A549 (cell line): ENCODE measurements at places on chromosomes 5 and 9.

- DNase-seq = no peak
Observed at GRCh38 chr5:177409043-177409801, at the start of gene F12. Gene F12, minus strand, starts transcription at chr5:177409564. Its CDS starts 37 bp downstream, at chr5:177409527.

GRCh38 chr5:85717203-85717563 is 900.6 kb upstream of the COX7C start:
- no peak for DNase-seq

GRCh38 chr5:6410421-6410820 is 32.1 kb upstream of the MED10 start:
- DNase-seq = no peak

DNA sequence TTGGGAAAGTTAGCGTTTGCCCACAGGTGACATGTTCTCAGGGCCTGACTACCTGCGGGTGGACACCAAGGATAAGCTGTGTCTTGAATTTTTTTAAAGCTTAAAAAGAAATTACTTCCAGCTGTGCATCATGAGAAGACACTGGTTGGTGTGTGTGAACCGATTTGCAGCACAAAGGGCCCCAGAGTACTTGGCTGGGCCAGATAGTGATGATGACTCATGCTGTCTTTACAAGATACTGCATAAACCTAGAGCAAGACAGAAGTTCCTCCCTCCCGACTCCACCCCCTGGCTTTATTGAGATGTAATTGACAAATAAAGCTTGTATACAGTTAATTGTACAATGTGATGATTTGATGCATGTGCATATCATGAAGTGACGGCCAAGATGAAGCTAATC is 212.8 kb downstream of the NXNL2 start:
- DNase-seq = peak; percentile 51

DNA sequence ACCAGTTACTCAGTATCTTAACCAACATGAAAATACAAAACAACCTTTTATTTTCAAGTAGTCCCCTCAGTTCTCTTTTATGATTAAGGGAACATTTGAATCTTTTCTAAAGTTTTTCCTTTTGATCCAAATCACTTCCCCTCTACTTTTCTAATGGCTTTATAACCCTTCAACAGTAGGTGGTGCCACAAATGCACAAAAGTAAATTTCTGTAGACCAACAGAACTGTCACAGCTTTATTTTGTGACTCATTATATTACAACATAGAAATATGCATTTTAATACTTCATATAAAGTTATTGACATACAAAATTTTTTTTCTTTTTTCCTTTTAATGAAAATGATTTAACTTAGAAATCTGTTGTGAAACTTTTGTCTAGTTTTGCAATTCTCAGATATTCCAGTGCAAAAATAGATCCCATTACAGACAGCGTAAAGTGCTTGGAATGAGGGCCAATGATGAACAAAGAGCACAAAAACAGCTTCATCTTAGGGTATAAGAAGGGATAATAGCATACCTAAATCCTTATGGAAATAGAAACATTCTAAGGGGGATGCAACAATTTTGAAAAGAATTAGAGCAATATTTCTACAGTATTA is 17.0 kb downstream of the NIPSNAP3B start:
- DNase-seq = peak; percentile 21

DNA sequence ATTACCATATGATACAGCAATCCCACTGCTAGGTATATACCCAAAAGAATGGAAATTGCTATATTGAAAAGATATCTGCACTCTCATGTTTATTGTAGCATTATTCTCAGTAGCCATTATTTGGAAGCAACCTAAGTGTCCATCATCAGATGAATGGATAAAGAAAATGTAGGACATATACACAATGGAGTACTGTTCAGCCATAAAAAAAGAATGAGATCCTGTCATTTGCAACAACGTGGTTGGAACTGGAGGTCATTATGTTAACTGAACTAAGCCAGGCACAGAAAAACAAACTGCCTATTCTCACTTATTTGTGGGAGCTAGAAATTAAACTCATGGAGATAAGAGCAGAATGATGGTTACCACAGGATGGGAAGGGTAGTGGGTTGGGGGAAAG is 63.1 kb upstream of the TTC23L start:
- DNase-seq = no peak

GRCh38 chr9:128192601-128193371 is 1.4 kb upstream of the CIZ1 start:
- DNase-seq = peak; percentile 97

DNA sequence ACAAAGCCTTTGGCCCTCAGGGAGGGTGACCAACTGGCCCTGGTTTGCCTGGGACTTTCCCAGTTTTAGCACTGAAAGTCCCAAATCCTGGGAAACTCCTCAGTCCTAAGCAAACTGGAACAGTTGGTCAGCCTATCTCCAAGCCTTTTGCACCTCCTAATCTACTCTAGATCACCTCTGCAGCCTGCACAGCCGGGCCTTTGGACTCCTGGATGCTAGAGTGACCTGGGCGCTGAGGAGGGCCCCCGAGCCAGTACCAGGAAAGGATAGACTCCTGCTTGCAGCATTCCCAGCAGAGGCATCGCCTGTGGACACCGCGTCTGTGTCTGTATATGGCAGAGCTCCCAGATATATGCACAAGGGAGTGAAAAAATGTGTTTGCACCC is 15.1 kb downstream of the IRF1 start:
- DNase-seq = no peak

DNA sequence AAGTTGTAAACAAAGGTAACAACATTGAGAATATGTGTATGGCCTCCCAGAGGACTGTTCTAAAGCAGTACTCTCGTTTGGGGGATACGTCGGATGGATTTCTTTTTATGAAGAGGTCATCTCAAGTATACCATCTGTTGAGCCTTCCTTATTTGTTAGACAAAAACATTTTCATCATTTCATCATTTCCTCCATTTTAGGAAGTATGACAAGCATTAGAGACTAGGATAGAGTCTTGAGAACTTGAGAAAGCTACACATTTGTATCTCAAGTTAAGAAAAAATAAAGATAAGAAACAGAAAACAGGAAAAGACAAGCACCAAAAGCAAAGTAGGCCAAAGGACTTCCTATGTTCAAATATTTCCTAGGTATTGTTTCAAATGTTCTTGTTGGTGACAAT is 307.0 kb downstream of the EFNA5 start:
- no peak for DNase-seq

- no peak for DNase-seq
Observed at GRCh38 chr5:79729679-79730078, 40.0 kb downstream of the CMYA5 start.

DNA sequence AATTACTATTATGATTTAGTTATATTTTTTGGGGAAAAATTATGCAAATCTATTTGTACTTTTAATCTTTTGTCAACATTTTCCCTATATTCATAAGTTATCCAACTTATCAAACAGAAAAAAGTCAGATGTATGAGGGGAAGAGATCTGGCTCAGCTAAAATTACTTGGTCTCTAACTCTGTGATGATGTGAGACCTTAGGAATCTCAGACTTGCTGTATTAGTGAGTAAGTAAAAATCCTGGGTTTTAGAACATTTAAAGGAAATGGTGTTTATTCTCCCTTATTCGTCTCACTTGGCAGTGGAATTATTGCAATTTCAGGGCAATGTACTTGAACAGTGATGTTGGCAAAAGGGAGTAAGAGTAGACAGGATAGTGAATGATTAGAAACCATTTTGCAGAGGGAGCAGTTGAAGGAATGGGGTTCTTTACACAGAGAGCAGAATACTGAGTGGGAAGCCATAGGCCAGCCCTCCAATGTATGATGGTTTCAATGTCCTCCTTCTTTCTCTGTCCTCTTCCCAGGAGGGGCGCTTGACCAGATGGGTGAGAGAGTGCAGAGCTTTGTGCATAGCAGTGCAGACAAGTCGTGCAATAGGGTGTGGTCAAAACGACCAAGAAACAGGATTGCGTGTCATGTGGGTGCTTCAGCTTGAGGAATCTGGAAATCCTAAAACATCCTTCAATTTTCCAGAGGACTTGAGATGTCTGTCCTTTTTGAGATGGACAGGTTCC is 91.7 kb downstream of the TENT4A start:
- no peak for DNase-seq

DNA sequence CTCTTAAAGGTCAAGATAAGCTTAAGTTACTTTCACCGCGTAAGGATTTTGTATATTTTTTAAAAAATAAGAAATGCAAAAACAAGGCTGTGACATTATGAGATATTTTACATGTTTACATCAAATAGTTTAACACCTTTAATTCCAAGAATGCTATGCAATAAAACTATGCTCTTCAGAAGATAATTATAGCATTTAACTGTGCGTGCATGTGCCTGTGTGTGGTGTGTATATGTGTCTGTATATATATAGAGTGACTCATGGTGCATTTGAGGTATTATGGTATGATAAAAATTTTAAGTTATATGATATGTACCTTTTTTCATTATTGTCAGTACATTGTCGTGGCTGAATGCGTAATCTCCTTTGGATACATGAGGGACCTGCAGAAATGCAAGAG is 539.3 kb downstream of the PDE4D start:
- DNase-seq = no peak

- peak; percentile 68 for DNase-seq
Observed at GRCh38 chr9:115262477-115262876, 144.5 kb upstream of the TNC start.

DNA sequence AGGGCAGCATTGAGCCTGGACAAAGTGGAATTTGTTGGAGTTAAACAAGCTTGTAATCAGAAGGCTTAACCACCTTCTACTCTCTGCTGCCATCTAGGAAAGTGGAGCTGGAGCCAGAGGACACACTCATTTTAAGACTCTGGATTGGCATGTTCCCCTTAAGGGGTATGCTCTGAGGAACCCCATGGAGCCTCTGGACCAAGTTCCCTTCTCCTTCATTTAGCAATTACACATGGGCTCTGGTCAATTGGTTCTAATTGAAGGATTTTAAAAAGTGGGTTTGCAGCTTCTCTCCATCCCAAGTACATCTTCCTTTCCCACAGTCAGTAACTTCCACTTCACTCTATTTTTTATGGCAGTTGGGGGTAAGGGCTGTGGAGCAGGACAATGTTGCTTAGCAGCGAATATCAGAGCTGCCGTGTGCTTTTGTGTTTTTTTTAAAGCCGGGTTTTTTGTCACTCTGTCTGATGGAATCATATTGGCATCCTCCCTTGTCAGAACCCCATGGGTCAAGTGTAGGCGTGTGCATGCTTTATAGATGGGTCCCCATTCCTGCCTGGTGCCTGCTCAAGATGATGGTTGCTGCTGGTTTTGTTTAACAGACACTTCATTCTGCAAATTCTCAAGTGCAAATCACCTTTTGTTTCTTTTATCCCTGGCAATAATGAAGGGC is 330.7 kb upstream of the ADAMTSL1 start:
- no peak for DNase-seq

- no peak for DNase-seq
Observed at GRCh38 chr9:113775749-113776148, 100.4 kb upstream of the ZNF618 start.

DNA sequence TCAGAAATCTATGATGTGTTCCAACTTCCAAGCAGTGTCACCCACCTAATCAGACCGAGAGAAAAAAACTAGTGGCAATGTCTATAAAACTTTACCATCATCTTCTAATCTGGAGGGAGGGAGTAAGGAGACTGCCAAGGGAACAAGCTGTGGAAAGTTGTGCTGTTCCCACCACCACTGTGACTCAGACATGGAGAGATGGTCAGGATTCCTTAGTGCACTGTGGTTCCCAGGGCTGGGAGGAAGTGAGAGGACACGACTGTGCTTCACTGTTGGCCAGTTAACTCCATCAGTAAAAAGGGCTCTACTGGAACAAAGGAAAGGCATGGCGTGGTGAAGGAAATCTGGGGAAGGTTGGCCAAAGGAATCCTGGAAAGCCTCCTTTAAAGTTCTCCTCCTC is 18.8 kb downstream of the TICAM2 start:
- DNase-seq = no peak

GRCh38 chr9:98485706-98486105 is 223.0 kb downstream of the GABBR2 start:
- no peak for DNase-seq

GRCh38 chr5:96113170-96113939 is 151.7 kb upstream of the ELL2 start:
- no peak for DNase-seq

GRCh38 chr5:107979291-107979690 is 308.6 kb upstream of the EFNA5 start:
- no peak for DNase-seq

DNA sequence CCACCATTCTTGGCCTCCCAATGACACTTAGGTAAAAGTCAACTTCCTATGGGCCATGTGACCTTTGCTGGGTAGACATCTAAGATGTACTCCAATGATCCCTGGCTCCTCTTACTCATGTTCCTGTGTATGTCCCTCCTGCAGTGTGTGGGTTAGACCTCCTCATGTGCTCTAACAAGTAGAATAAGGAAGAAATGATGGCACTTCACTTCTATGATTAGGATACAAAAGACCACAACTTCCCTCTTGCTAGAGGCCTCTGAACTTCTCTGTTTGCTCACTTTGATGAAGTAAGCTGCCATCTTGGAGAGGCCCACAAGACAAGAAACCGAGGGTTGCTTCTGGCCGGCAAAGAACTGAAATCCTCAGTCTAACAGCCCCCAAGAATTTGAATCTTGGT is 131.8 kb downstream of the TAF11L14 start:
- no peak for DNase-seq

DNA sequence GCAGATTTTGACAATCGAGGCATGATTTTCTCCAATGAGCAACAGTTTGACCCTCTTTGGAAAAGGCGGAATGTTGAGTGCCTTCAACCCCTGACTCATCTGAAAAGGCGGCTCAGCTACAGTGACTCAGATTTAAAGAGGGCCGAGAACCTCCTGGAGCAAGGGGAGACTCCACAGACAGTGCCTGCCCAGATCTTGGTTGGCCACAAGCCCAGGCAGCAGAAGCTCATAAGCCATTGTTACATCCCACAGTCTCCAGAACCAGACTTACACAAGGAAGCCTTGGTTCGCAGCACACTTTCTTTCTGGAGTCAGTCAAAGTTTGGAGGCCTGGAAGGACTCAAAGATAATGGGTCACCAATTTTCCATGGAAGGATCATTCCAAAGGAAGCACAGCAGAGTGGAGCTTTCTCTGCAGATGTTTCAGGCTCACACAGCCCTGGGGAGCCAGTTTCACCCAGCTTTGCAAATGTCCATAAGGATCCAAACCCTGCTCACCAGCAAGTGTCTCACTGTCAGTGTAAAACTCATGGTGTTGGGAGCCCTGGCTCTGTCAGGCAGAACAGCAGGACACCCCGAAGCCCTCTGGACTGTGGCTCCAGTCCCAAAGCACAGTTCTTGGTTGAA is 13.6 kb downstream of the PTPDC1 start:
- DNase-seq = peak; percentile 13

DNA sequence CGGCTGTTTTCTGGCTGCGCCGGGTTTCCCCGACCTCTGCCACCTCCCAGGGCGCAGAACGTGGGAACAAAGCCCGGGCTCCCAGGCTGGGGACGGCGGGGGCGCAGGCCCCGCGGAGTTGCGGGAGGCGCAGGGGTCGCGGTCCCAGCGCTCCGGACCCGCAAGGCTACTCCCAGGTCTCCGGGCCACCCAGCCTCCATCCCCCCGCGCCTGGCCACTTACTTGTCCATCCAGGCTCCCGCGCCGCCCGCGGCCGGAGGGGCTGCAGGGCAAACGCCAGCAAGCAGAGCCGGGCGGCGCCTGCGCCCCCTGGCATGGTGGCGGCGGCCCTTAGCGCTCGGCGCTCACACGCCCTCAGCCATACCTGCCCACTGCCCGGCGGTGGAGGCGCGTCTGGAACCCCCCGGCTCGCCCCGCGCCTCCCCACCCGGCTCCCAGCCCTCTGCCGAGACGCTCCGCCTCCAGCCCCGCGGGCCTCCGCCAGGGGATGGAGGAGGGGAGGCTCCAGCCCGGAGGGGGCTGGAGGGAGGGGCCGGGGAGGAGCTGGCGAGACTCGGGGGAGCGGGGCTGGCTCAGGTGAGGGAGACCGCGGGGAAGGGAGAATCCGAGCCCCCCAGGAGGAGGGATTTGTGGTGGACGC is at the start of gene ADAM19:
Gene ADAM19, minus strand, starts transcription at position 395 of the 640 bp plus-strand sequence. Its CDS starts 79 bp downstream, at position 316.
- DNase-seq = peak; percentile 39

GRCh38 chr9:133709015-133709611 is 29.0 kb downstream of the SARDH start:
- DNase-seq = no peak
